Transverse colon (tissue), 4 donors: ENCODE measurements at places on chromosomes 11 and 22. TPM values are rescaled to one million over a fixed set of nuclear protein-coding genes. Genes with fewer than 3 reads are reported as not detected.

Gene SEZ6L
- not detected for total RNA-seq

Gene TPBGL
- not detected for total RNA-seq

Gene KCNK7
- not detected for total RNA-seq

Gene LRRC74B
- not detected for total RNA-seq

Gene BDNF
- not detected for total RNA-seq

Gene IRAG1
- 29.9 TPM for total RNA-seq

Gene AASDHPPT
- 24.6 TPM for total RNA-seq

Gene BAIAP2L2
- 117 TPM for total RNA-seq

Gene FOLH1
- total RNA-seq: 0.14 TPM

Gene ADM2
- total RNA-seq: 1.2 TPM

Gene RCOR2
- not detected for total RNA-seq

Gene HINFP
- 49.0 TPM for total RNA-seq

Gene ROBO3
- 25.1 TPM for total RNA-seq

Gene TMPRSS5
- not detected for total RNA-seq

Gene SYCE3
- not detected for total RNA-seq

Gene P2RX6
- 0.82 TPM for total RNA-seq

Gene TMEM121B
- total RNA-seq: under 0.01 TPM

Gene LMO2
- total RNA-seq: 4.0 TPM

Gene DCHS1
- total RNA-seq: 17.7 TPM

Gene KCNC1
- 0.14 TPM for total RNA-seq

Gene WBP2NL
- total RNA-seq: not detected

Gene CTSC
- 91.5 TPM for total RNA-seq

Gene CFAP300
- total RNA-seq: 2.2 TPM

Gene PHF21A
- 57.2 TPM for total RNA-seq

Gene OR1S2
- total RNA-seq: not detected

Gene RAG2
- not detected for total RNA-seq

Gene EXPH5
- 73.8 TPM for total RNA-seq

Gene SHISAL1
- total RNA-seq: 4.6 TPM

Gene CTTN
- 203 TPM for total RNA-seq

Gene ST14
- total RNA-seq: 528 TPM

Gene SLC22A9
- total RNA-seq: not detected

Gene FGF4
- not detected for total RNA-seq

Gene UPK2
- not detected for total RNA-seq

Gene MUC5AC
- not detected for total RNA-seq

Gene SGSM1
- 6.2 TPM for total RNA-seq

Gene BIK
- total RNA-seq: 15.3 TPM

Gene OTOG
- not detected for total RNA-seq

Gene DENND5A
- total RNA-seq: 117 TPM

Gene LDLRAD3
- total RNA-seq: 4.4 TPM

Gene SAAL1
- 13.1 TPM for total RNA-seq

Gene OVOL1
- total RNA-seq: 44.8 TPM

Gene OR52H1
- total RNA-seq: not detected

Gene ASCL2
- total RNA-seq: 2.3 TPM

Gene UBQLN3
- total RNA-seq: not detected

Gene OR51I1
- total RNA-seq: not detected

Gene PHETA2
- total RNA-seq: 15.2 TPM

Gene OR6T1
- total RNA-seq: not detected

Gene C1QTNF5
- 20.5 TPM for total RNA-seq

Gene CCDC89
- total RNA-seq: 9.6 TPM

Gene SAA4
- total RNA-seq: not detected

Gene RBMXL2
- not detected for total RNA-seq

Gene MICALL1
- total RNA-seq: 37.7 TPM

Gene RAB3IL1
- 7.6 TPM for total RNA-seq
